ENCODE measurements at places on chromosomes 7 and 10.

GRCh38 chr7:69981646-69982045, 383.4 kb downstream of the AUTS2 start:
- DNase-seq, result no peak

- no peak for DNase-seq
Observed at GRCh38 chr10:95395947-95396449, 105.2 kb upstream of the PDLIM1 start.

DNA sequence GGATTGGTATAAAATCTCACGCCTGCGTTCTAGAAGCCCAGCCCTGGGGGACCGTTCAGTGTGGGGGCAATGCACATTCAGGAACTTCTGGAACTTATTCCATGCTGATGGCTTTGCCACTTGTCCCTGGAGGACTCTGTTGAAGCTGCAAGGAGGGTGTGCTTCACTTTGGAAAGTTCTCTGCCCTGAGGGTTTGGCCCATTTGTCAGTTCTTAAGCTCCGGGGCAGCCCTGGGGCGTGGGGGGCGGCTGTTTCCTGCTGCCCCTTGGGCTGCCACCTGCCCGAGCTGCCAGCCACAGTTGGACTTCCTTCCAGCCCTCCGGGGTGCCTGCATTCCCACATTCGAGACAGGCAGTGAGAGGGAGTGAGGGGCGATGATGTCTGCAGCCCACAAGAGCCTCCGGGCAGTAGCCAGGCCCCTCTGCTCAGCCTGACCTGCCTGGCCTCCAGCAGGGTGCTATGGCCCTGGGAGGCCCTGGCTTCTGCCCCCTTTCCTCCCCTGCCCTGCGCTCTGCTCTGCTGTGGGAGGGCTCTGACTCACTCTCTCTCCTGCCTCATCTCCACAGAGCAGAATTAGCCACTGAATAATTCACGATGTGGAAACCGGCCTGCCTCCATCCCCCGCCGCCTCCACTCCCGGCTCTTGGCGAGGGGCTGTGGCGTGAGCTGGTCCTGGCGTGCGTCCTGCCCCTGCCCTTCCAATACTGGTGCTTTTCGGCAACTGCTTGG, 1.9 kb downstream of the TTYH3 start:
- peak; percentile 34 for DNase-seq

GRCh38 chr7:95199779-95200558, 124.4 kb downstream of the PON1 start:
- no peak for DNase-seq

- no peak for DNase-seq
Observed at GRCh38 chr7:144255471-144255897, 9.1 kb downstream of the OR2A7 start.

DNA sequence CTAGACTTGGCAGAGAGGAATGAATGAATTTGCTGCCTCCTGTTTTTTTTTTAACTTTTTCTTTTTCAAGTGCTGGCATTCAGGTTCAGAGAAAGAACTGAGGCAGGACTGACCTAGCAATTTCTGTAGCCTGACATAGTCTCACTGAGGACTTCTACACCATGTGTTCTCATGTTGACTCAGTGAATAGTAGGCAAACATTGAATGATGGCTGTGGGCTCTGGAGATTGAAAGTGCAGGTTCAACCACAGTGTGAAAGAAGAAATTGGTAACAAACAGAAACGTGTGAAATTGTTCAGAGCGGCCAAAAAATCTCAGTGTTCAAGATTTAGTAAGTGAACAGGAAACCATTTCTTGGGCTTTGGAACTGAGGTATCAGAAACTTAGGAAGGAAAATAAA, 322.4 kb upstream of the GHITM start:
- DNase-seq, result no peak

GRCh38 chr7:135775230-135775629, 26.6 kb upstream of the FAM180A start:
- DNase-seq, result no peak

DNA sequence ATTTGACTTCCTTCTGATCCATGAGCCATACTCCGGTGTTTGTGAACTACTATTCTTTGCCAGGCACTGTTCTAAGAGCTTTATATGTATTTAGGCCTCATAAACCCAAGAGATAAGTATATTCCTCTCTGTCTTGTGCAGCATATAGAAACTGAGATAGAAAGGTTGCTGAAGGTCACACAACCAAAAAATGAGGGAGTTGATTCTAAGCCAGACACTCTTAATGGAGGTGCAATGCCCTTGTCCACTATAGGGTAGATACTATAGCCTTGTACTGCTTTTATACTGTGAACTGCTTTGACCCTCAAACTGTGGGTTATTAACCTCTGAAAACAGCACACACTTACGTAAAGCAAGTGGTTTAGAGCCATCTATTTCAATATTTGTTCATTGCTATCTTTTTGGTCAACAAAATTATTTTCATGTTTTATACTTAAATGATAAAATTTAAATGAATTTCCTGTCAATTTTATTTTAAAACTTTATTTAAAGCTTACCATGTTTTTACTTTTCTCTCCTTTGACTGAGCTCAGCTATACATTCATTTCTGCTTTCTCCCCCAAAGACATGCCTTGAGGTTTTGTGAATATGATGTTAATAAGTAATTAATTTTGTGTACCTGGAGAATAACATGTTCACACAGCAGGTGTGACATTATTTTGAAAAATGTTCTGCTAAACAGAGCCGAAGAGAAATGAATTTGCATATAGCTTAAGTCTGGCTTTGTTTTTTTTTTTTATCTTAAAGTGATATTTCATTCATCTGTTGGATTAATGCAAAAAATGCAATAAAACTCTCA, 687.3 kb downstream of the DNAJB9 start:
- no peak for DNase-seq

- no peak for DNase-seq
Observed at GRCh38 chr7:115297656-115298055, 375.8 kb downstream of the MDFIC start.

- DNase-seq, result no peak
Observed at GRCh38 chr7:134766779-134767519, 12.5 kb upstream of the CALD1 start.

DNA sequence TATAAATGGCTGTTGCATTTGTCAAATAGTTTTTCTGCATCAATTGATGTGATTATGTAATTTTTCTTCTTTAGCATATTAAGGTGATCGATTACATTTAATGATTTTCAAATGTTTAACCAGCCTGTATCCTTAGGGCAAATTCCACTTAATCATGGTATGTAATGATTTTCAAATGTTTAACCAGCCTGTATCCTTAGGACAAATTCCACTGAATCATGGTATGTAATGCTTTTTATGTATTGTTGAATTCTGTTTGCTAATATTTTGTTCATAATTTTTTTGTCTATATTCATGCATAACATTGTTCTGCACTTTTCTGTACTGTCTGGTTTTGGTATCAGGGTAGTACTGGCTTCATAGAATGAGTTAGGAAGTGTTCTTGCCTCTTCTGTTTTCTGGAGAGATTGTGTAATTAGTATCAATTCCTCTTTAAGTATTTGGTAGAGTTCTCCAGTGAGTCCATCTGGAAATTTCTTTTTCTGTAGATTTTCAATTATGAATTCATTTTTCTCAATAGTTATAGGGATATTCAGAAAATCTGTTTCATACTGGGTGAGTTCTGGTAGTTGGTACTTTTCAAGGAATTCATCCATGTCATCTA, 393.2 kb upstream of the FOXK1 start:
- DNase-seq, result no peak

DNA sequence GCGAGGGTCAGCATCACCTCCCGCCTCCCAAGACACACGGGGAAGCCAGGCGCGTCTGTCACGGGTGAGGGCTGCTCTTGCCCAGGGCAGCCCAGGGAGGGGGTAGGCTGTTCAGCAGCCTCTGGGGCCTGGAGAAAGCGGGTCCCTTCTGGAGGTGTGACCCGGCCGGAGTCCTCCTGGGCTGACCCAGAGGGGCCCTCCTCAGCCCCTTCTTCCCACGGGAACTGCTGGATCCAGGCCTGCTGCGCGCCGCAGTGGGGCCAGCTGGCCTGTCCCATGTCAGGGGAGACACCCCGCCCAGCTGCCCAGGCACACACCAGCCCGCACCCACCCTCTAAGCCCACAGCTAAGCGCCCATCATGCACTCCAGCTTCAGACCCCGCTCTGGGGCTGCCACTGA, 41.8 kb downstream of the INSIG1 start:
- no peak for DNase-seq

DNA sequence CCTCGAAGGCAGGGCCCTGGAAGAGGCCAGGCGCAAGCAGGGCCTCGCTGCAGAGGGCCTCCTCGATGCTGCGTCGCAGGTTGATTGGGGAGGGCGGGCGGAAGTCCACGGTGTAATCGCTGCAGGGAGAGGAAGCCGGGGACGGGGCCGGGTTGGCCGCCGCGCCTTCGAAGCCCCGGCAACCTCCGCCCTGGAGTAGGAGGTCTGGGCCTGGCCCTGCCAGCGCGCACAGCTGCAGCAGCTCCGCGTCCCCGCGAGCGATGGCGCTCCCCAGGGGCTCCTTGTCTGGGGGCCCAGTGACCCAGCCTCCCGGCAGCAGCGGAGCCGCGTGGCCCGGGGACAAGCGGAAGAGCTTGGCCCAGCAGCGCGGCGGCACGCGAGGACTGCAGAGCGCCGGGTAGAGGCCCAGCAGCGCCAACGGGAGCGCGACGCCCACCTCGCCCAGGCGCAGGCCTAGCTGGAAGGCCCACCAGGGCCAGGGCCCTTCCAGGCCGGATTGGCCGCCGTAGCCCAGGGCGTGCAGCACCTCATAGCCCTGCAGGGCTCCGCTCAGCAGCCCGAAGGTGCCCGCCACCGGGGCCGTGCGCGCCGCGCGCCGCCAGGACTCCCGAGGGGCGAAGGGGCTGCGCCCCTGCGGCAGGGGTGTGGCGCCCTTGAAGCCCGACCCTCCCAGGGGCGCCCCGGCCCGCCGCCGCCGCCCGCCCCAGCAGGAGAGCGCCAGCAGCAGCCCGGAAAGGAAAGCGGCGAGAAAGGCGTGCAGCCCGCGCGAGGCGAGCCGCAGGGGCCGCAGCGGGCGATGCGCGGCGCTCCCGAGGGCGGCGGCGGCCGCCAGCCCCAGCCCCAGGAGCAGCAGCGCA, 7.8 kb upstream of the RBM28 start:
- no peak for DNase-seq

DNA sequence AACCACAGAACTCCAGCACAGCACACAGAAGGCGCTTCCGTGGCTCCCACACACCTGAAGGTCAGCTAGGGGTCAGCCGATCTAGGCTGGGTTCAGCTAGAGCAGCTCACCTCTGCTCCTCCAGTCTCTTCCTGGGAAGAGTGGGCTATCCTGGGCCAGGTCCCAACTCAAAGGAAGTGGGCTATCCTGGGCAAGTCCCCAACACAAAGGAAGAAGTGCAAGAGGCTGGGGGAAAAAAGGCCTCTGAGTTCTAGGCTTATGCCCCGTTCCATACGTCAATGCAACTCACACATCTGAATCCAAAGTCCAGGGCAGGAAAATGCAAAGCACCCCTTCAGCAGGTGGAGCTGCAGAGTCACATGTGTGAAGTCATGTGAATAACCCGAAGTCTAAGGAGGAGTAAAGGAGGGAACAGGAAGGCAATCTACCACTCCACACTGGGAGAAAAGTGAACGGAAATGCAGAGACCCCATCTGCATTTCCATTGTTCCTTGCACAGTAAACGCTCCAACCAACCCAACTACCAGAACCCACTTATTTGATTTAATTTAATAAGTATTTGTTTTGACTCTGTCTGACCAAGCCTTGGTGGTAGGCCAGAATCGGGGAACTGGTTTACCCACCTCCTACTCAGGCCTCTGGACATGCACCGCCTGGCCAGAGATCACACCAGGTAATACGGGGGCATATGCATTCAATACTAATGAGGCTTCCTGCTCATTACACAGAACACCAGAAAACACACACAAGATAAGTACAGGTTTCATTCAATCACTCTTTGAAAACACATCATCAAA, 95.5 kb upstream of the RNF32 start:
- DNase-seq, result no peak

- DNase-seq, result no peak
Observed at GRCh38 chr7:141960687-141961422, 12.7 kb downstream of the TAS2R38 start.

DNA sequence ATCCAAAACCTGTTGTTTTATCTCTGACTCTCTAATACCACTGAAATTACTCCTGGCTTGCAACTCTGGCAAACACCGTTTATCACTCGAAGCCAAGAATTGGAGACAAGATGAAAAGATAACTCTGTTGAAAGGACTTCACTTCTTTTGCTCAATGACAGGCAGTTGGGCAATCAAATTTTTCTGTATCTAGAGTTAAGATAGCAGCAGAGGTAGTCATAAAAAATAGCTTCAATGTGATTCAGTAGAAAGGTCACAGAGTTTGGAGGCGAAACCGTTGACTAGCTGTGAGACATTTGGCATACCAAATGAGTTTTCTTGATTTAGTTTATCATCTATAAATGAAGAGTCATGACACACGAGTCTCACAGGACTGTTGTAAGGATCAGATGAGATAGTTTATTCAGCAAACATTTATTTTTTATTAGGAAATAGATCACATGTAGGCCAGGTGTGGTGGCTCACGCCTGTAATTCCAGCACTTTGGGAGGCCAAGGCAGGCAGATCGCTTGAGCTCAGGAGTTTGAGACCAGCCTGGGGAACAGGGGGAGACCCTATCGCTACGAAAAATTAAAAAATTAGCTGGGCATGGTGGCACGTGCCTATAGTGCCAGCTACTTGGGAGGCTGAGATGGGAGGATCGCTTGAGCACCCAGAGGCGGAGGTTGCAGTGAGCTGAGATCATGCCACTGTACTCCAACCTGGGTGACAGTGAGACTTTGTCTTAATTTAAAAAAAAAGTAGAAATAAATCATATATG, 23.6 kb downstream of the AKR1B1 start:
- no peak for DNase-seq

GRCh38 chr7:49775065-49775948, 1.9 kb downstream of the VWC2 start:
- DNase-seq, result no peak

GRCh38 chr10:111161109-111161874, 84.5 kb downstream of the ADRA2A start:
- DNase-seq, result no peak

DNA sequence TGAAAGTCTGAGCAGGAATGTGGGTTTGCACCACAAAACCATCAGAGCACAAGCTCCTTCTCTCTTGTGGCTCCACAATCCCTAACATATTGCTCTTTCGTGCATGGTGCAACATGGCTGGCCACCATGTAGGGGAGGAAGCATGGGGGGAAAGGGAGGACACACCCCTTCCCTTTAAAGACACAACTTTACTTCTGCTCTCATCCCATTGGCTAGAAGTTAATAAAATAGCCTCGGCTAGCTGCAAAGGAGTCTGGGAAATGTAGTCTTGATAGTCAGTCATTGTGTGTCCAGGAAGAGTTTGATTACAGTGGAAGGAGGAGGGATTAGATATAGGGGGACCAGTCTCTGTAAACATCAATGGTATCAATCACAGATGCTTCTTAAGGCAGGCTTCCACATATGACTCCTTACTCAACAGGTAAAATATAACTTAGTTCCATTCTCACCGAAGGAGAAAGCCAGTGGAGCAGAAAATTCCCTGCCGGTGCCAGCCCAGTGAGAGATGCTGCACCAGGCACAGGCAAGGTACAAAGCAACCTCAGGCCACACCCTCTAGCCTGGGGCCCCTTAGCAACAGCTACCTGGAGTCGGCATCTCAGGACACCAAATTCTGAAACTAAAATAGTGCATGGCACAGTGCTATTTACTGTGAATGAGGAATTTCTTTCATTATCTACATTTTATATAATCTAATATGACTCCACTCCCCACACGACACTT, 124.7 kb upstream of the CTBP2 start:
- DNase-seq, result no peak
